ENCODE measurements at places on chromosomes 13 and 19.

DNA sequence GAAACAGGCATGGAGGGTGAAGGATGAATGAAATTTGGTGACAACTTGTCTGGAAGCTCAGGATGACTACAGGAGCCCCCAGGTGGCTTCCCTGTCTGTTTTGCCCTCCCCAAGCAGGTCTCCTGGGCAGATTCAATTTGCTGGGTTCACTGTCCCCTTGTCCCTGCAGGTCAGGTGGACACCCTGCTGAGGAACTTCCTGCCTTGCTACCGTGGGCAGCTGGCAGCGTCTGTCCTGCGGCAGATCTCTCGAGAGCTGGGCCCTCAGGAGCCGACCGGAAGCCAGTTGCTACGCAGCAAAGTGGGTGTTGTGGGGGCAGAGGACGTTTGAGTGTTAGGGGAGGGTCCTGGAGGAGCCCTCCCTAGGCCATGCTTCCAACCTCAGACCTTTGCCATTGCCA is 19.1 kb downstream of the PGLS start:
- DNase-seq: no peak

- DNase-seq: no peak
Observed at GRCh38 chr13:109615721-109616420, 170.5 kb downstream of the IRS2 start.

DNA sequence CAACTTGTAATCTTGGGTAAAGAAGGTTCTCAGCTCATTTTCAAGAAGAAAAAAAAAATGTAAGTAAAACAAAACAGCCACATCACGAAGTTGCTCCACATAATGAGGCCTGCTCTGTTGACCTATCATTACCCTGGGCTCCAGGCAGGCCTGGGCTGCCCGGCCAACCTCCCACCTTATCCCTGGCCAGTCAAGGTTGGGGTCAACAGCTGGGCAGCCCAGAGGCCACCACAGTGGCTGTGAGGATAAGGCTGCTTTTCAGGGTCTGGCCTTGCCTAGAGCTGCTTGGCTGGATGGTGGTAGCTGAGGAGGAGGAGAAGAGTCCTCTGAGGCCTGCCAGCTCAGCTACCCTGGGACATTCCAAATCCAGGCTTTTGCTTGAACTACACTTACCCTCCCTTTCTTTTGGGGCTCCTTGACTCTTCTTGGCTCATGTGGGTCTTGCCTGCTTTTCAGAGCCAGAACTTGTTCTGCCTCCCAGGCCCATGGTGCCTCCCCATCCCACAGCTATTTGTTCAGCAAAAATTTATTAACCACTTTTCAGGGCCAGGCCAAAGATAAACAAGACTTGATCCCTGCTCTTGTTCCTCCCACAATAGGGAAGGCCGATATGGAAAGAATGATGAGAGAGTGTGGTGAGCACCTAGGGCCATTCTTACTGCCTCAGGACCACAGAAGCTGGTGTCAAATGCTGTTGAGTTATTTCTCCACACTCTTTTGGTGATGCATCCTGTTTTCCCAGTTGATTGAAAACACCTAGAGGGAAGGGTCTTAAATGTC is 101.6 kb downstream of the RGCC start:
- no peak for DNase-seq

DNA sequence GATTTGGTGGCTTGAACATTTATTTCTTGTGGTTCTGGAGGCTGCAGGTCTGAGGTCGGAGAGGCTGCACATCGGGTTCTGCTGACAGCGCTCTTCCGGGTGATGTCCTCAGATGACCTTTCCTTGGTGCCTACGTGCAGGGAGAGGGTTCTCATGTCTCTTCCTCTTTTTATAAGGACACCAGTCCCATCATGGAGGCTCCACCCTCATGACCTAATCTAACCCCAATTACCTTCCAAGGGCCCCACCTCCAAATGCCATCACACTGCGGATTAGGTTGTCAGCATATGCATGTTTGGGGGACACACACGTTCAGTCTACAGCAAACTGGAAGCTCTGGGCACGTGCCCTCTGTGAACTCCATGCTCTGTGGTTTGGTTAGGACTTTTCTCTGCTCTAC is 338.6 kb downstream of the FGF9 start:
- no peak for DNase-seq

DNA sequence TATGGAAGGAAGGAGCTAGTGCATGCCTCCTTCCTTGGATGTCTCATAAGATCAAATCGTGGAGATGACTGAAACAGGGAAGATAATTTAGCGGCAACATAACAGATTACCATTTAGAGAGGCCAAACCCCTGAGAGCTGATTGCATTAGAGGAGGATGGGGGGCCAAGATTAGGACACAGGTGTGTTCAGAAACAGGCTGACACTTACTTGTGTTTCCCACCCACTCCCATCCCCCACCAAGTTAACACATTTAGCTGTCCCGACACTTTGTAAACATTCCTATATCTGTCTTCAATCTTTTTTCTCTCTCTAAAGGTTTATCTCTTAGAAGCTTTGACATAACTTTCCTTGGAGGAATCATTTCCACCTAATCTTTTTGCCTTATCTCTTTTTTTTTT is 48.8 kb upstream of the KCTD4 start:
- DNase-seq: no peak
